ENCODE measurements at places on chromosomes 3 and 15.

GRCh38 chr15:90396321-90396720 is 8.3 kb downstream of the IQGAP1 start:
- no peak for DNase-seq

DNA sequence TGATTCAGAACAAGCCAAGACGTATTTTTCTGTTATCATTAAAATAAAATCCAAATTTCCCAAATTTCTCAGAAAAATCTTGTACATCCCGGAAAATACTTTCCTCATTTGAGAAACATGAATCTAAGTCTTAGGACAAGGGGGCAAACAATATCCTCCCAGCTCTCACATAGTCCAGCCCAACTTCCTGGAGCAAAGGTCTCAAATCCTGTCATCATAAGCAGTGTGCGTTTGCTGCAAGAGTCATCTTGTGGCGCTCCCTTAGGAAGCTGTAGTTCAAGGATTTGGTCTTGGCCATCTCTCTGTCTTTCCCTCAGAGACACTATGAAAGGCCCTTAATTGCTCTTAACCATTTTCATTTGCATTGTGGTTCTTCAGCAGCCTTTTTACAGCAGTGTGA is 57.5 kb upstream of the GSK3B start:
- DNase-seq, result no peak

DNA sequence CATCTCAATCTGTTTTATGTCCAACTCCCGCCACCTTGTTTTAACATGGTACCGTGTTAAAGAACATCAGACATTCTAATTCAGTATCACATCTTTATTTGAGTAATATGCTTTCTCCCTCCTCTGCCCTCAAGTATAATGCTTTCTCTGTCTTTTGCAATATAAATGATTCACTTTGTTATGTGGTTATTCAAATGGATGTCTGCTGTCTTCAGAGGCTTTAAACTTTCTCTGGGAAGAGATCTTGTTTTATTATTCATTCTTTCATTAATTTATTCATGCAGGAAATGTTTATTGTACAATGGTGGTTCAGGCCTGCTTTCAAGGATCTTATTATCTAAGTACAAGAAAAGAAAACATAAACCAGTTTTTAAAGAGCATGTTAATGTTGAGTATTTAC is 57.1 kb downstream of the RAP2B start:
- peak; percentile 32 for DNase-seq

DNA sequence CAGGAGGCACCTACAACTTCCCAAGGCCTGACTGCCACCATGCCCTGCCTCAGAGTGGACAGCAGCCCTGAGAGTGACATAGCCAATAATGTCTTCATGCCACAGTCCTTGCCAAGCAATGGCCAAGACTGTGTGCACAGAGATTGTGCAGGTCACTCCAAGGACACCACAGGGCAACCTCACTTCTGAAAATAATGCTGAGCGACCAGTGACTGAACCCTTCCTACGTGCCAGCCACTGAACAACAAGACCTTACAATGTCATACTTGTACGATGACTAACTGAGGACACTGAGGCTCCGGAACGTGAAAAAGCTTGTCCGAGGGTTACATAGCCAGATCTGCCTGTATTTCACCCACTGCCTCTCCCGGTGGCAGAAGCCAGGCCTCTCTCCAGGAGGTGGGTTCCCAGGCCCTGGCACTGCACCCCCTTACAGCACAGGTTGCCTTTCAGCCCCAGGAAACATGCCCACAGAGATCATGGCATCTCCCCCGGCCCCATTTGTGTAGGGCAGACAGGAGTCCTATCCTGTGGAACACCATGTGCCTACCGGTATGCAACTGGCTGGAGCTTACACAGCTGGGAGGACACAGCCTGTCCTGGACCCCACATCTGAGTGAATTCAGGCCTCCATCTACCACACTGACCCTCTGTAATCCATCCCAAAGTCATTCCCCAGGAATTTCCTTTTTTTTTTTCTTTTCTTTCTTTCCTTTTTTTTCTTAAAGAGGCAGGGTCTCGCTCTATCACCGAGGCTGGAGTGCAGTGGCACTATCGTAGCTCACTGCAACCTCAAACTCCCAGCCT is 72.3 kb downstream of the SLC12A8 start:
- DNase-seq, result peak; percentile 46

DNA sequence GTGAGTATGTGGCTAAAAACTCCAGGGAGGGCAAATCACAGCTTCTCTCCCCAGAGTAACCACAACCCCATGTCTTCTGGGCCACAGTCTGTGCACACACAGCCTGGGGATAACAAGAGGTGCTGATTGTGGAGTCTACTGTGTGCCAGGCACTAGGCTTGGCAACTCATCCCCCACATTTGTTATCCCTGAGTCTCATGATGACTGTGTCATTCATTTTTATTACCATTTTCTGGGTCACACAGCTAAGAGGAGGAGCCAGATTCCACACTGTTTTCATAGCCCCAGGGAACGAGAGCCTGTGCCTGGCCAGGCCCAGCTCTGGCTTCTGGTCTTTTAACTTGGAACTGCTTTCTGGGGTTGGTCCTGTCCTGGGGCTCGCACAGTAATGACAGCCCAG is 34.5 kb downstream of the ESYT3 start:
- DNase-seq, result no peak

Measured in fibroblast of pulmonary artery (primary cell).